Psoas muscle (tissue), 8 donors: ENCODE measurements at places on chromosomes 6 and 20. TPM values are rescaled to one million over a fixed set of nuclear protein-coding genes. Genes with fewer than 3 reads are reported as not detected.

The TRIM10 gene
- total RNA-seq = 0.10 TPM

- no peaks in the 10 kb centered on the region for H3K4me1 ChIP-seq
- H3K27ac ChIP-seq = no peak overlapping the region
These were observed 224.4 kb upstream of the SASH1 start for GRCh38 chr6:148118244-148118643.

DNA sequence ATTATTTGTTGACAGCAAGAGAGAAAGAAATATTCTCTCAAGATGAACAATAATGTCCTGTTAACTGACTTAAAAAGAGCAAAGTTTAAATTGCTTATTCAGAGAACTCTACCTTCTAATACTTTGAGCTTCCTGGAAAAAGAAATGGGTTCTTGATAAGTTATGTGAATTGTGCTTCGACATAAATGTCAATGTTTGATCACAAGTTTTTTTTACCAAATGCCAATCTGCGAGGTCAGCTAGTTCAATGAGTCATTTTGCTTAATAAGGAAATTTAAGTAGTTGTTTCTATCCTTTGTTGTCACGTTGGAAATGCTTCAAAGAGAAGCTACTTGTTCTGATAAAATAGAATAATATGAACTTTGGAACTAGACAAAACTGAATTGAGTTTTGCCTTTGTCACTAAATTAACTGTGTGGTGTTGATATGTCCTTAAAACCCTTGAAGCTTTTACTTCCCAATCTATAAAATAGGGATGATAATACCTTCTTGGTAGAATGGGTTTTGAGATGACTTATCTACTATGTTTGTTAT is 642.1 kb upstream of the FLRT3 start:
- H3K27me3 ChIP-seq = no peaks in the 10 kb centered on the region
- H3K4me3 ChIP-seq = no peak overlapping the region
- DNase-seq = no peak
- H3K4me1 ChIP-seq = no peaks in the 10 kb centered on the region
- no peaks in the 10 kb centered on the region for H3K36me3 ChIP-seq

DNA sequence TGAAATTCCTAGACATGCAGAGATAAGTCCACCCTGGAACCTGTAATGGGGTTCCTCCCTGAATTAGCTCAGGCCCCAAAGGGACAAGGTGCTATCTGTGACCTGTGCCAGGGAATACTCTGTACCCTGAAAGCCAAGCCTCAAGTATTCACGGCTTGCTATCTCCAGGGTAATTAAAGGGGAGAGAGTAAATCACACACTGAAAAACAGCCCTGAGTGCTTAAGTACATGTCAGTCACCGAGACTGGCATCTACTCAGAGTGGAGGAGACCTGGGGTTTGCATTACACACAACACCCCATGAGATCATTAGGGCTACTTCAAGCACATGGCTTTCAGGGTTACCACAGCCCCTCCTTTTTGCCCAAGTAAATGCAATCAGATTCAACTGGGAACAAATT is 188.1 kb downstream of the CD83 start:
- H3K4me1 ChIP-seq = no peaks in the 10 kb centered on the region
- DNase-seq = no peak
- no peak overlapping the region for H3K4me3 ChIP-seq
- H3K27me3 ChIP-seq = no peaks in the 10 kb centered on the region
- no peak overlapping the region for H3K27ac ChIP-seq
- H3K36me3 ChIP-seq = no peaks in the 10 kb centered on the region

GRCh38 chr6:131819572-131820124 is 11.8 kb downstream of the ENPP1 start:
- H3K36me3 ChIP-seq = no peaks in the 10 kb centered on the region
- H3K4me1 ChIP-seq = no peaks in the 10 kb centered on the region
- H3K27me3 ChIP-seq = no peaks in the 10 kb centered on the region
- no peak for DNase-seq
- no peak overlapping the region for H3K27ac ChIP-seq

The HSPA12B gene
- total RNA-seq = 9.3 TPM

DNA sequence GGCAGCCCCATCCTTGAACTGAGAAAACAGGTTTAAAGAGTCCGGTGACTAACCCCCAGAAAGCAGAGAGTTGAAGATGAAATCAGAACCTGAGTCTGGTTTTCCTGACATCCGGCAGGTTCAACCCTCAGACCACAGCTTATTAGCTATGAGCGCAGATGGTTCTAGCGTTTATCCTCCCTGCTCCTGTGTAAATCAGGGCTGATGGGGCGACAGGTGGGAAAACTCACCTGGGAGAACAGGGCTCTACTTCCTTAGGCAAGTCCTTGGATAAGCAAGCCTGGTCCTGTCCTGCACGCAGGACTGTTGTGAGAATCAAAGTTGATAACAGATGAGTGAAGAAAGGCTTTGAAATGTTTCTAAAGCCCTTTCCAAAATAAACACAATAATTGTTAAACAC is 31.4 kb downstream of the GHRH start:
- no peak overlapping the region for H3K4me3 ChIP-seq
- no peaks in the 10 kb centered on the region for H3K27me3 ChIP-seq
- H3K4me1 ChIP-seq = peaks cover 69% of the 10 kb centered on the region

DNA sequence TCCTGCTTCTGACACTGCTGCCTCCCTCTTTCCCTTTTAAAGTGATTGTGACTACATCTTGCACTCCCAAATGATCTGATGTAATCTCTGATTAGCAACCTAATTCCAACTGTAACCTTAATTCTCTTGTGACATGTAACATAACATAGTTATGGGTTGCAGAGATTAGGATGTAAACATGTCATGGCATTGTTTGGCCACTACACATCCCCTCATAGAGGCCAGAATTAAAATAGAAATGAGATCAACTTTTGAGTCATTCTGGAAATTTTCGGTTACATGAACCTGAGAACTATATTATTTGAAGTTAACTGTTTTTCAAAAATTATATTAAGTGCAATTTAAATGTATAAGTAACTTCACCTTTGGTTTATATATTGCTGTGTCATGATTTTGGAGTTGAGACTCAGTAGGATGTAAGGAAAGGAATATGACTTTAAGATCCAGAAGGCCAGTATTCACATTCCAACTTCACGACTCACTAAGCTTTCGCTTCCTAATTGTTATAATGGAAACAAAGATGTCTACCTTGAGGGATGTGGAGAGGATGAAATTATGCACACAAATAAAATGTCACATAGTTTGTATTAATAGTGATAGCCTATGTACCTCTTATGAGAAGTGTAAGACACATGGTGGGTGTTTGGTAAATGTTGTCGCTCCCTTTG is 611.9 kb upstream of the MAP3K7 start:
- H3K4me1 ChIP-seq = no peaks in the 10 kb centered on the region
- H3K27me3 ChIP-seq = no peaks in the 10 kb centered on the region
- no peak for DNase-seq

- H3K36me3 ChIP-seq = no peaks in the 10 kb centered on the region
- no peak overlapping the region for H3K27ac ChIP-seq
- H3K4me3 ChIP-seq = no peak overlapping the region
- no peaks in the 10 kb centered on the region for H3K4me1 ChIP-seq
- H3K27me3 ChIP-seq = no peaks in the 10 kb centered on the region
- DNase-seq = no peak
These were observed 21.3 kb downstream of the MAN1A1 start for GRCh38 chr6:119328254-119328653.

GRCh38 chr6:155959898-155960495 is 504.4 kb upstream of the NOX3 start:
- no peak overlapping the region for H3K4me3 ChIP-seq
- H3K4me1 ChIP-seq = no peaks in the 10 kb centered on the region
- H3K27me3 ChIP-seq = no peaks in the 10 kb centered on the region
- H3K36me3 ChIP-seq = no peaks in the 10 kb centered on the region
- no peak overlapping the region for H3K27ac ChIP-seq

GRCh38 chr20:61756966-61757677 is 308.6 kb downstream of the TAF4 start:
- no peaks in the 10 kb centered on the region for H3K36me3 ChIP-seq
- H3K4me3 ChIP-seq = no peak overlapping the region
- DNase-seq = no peak
- no peaks in the 10 kb centered on the region for H3K4me1 ChIP-seq

DNA sequence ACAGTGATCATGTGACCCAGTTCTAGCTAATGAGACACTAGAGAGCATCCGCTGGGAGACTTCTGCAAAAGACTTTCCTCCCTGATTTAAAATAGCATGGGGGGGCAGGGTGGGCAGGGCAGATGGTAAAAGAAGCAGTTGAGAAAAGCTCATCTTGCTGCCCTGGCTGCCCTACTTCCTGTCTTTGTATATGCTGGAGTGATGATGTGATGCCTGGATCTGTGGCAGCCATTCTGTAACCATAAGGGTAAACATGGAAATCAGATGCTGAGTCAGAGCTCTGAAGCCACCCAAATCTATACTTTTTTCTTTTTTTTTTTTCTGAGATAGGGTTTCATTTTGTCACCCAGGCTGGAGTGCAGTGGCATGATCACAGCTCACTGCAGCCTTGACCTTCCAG is 25.4 kb downstream of the ZFP64 start:
- no peaks in the 10 kb centered on the region for H3K27me3 ChIP-seq
- H3K36me3 ChIP-seq = peaks cover 53% of the 10 kb centered on the region
- no peak overlapping the region for H3K4me3 ChIP-seq
- no peak for DNase-seq
- H3K4me1 ChIP-seq = no peaks in the 10 kb centered on the region

DNA sequence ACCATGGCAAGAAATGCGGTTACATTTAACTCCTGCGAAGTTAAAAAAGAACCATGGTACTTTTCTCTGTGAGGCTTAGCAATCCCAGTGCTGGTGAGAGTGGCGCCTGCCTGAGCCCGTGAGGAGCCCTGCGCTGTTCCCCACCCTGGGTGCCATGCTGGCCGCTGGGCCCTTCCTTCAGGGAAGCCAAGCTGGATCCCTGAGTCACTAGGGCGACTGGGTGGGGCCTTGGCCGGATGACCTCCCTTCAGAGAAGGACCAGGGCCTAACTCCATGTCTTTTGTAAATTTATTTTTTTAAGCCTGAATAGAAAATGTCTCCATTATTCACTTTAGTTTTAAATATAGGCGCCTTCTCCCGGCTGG is 209.1 kb downstream of the ERMARD start:
- no peaks in the 10 kb centered on the region for H3K27me3 ChIP-seq
- no peaks in the 10 kb centered on the region for H3K36me3 ChIP-seq
- DNase-seq = no peak
- H3K4me3 ChIP-seq = no peak overlapping the region
- no peaks in the 10 kb centered on the region for H3K4me1 ChIP-seq

- H3K36me3 ChIP-seq = no peaks in the 10 kb centered on the region
- H3K4me1 ChIP-seq = no peaks in the 10 kb centered on the region
- DNase-seq = no peak
- H3K27ac ChIP-seq = no peak overlapping the region
These were observed 91.1 kb upstream of the OPRM1 start for GRCh38 chr6:153947808-153948447.

The ADAT2 gene
- total RNA-seq = 1.7 TPM

GRCh38 chr20:46630306-46630705 is 21.0 kb downstream of the SLC13A3 start:
- H3K27ac ChIP-seq = no peak overlapping the region
- no peak for DNase-seq
- H3K4me1 ChIP-seq = no peaks in the 10 kb centered on the region
- no peaks in the 10 kb centered on the region for H3K36me3 ChIP-seq

DNA sequence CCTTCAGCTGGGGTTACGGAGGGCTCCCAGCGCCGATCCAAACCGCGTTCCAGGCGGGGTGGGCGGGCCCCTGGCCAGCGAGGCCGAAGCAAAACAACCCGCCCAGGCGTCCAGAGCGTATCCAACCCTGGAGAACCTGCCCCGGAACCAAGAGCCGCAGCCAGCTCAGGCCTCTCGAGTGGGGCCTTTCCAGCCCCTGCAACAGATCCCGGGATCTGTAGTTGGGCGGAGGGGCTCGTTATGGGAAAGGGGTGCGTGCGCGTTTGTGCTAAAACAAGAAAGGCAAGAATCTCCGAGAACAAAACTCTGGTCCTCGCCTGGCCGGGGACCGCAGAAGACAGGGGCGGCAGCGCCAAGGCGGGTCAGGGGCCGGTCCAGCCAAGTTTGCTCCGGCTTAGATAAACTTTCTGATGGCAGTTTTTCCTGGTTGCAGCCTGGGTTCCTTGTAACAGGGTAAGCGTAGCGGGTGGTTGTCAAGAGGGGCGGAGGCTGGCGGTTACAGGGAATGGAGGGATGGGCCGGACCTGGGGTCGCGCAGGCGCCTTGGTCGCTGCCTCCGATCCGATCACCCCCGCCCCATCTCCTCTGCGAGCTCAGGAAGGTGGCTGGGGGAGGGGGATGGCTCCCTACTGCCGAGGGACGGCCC is 448 bp upstream of the RIN2 start:
- peak overlapping the region; percentile 96 for H3K27ac ChIP-seq
- peaks cover under 1% of the 10 kb centered on the region for H3K36me3 ChIP-seq
- H3K27me3 ChIP-seq = no peaks in the 10 kb centered on the region
- DNase-seq = peak; percentile 93
